ENCODE measurements at places on chromosomes 1 and 21.
A peak's percentile ranks its signal among the peaks of the same experiment; 100 is the strongest.

GRCh38 chr1:81689531-81689941 is 111.2 kb upstream of the ADGRL2 start:
- no peak for DNase-seq

DNA sequence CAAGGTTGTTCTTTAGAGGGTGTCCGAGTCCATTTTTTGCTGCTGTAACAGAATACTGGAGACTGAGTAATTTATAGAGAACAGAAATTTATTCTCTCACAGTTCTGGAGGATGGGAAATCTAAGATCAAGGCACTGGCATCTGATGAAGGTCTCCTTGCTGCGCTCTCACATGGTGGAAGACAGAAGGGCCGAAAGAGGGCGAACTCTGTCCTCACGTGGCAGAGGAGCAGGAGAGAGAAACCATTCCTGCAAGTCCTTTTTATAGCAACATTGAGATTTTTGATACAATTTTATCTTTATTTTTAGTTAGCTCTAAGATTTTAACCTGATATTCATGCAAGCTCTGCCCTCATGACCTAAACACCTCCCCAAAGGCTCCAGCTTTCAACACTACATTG is 48.3 kb downstream of the ATG4C start:
- no peak for DNase-seq

GRCh38 chr1:79663916-79664315 is 657.4 kb upstream of the ADGRL4 start:
- no peak for DNase-seq

DNA sequence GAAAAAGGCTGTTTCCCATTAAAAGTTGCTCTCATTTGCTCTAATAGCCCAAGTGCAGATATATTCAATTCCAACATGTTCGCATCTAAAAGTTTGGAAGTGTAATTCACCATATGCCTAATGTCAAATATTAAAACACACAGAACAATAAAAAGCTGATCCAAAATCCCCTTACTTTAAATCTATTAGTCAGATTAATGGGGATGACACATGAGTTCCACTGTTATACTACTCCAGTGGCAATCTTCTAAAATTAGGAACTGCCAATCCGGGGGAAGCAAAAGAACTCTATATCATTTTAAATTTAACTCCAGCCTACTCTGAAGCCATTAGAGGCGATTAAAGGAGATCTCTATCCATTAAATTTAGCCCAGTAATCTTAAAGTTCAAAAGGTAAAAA is 317.1 kb downstream of the NTNG1 start:
- DNase-seq = no peak

DNA sequence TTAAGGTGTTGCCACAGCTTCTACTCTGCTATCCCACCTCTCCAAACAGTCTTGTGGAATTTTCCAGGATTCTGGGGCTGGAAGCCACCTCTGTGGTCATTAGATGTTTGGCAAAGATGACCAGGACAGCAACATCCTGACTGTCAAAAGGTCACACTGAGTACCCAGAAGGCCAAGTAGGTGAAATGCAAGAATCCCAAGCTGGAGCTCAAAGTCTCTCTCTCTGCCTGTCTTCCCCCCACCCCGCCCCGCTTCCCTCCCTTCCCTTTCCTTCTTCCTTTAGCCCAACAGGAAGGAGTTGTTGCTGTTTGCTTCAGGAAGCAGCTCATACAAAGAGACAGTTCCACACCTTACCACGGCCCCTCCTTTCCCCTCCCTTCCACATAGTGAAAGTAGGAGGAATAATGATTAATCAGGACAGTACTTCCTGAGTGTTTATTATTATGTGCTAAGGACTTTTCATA is 75.6 kb upstream of the SLC2A1 start:
- DNase-seq = no peak

DNA sequence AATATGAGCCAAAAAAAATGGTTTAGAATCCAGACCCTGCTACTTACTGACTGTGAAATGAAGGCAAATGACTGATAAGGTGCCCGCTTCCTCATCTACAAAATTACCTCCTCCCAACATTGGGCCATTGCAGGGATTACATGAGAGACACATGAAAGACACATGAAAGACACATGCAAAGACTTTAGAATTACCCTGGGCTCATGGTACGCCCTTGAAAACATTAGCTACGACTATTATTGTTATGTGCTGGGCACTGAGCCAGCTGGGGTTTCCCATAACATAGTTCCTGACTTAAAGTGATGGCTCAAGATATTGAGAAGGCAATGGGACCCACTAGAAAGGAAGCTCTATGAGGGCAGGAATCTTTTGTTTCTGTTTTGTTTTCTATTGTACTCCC is 43.7 kb upstream of the KANK4 start:
- DNase-seq = no peak

DNA sequence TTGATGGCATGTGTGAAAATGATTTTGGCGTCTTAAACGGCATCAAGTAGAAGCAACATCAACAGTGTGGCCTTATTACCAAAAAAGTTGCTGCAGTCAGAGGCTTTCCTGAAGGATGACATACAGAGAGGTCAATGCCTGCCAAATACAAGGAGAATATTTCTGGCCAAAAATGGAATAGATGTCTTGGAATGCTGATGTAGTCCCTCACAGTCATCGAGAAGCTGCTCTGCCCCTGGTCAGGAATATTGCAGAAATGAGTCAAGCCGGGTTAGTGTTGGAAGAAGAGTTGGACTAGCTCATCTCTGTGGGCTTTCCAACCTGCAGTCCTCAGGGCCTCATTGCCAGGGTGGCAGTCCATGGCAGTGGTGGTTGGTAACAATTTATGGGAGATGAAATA is 42.1 kb downstream of the NOS1AP start:
- no peak for DNase-seq

DNA sequence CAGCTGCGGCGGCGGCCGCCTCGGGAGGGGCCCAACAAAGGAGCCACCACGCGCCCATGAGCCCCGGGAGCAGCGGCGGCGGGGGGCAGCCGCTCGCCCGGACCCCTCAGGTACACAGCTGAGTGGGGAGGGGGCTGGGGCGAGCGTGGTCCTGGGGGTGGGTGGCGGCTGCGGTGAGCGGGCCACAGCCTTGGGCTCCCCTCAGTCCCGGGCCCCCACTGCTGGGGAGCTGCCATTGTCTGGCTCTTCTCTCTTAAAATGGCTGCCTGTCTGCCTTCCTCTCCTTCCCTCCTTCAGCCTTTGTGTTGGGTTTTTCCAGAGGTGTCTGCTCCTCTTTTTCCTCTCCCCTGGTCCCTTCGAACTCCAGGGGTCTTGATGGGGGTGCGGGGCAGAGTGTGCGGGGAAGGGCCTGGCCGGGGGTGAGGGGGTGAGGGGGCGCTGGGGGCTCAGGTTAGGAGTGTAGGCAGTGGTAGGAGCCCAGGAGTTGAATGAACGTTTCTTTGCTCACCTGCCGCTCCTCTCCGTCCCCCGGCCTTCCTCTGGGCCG is 1.7 kb downstream of the ARID1A start:
- no peak for DNase-seq

- no peak for DNase-seq
Measured at GRCh38 chr1:1326075-1326605, 1.5 kb downstream of the CPTP start.

GRCh38 chr1:180387413-180387812 is 115.0 kb downstream of the ACBD6 start:
- DNase-seq = no peak

GRCh38 chr21:43618940-43619339 is 40.3 kb downstream of the HSF2BP start:
- no peak for DNase-seq

GRCh38 chr21:15291621-15292266 is 226.9 kb upstream of the NRIP1 start:
- no peak for DNase-seq

DNA sequence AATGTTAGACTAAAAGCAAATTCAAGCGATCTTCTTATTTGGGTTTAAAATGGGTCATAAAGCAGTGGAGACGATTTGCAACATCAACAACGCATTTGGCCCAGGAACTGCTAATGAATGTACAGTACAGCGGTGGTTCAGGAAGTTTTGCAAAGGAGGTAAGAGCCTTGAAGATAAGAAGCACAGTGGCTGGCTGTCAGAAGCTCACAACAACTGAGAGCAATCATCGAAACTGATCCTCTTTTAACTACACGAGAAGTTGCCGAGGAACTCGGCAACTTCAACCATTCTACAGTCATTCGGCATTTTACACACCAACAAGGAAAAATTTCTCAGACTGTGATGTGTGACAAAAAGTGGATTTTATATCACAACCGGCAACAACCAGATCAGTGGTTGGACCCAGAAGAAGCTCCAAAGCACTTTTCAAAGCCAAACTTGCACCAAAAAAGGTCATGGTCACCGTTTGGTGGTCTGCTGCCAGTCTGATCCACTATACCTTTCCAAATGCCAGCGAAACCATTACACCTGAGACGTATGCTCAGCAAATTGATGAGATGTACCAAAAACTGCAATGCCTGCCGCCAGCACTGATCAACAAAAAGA is 47.9 kb downstream of the ASH1L start:
- DNase-seq = no peak

DNA sequence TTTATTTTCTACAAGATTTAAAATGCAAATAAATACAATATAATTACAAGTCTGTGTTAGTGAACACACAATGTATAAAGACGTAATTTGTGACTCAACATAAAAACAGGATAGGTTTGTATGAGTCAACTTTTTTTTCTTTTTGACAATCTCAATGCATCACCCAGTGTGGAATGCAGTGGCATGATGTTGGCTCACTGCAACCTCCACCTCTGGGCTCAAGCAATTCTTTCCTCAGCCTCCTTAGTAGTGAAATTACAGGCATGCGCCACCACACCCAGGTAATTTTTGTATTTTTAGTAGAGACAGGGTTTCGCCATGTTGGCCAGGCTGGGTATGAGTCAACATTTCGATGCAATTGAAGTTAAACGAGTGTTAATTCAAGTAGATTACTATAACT is 5.9 kb upstream of the SPRR2E start:
- DNase-seq = no peak

GRCh38 chr1:240086726-240087125 is 5.0 kb upstream of the FMN2 start:
- DNase-seq = no peak

- DNase-seq = no peak
Measured at GRCh38 chr1:58515794-58516401, 30.6 kb downstream of the OMA1 start.

GRCh38 chr1:214660900-214661299 is 57.9 kb downstream of the CENPF start:
- no peak for DNase-seq

DNA sequence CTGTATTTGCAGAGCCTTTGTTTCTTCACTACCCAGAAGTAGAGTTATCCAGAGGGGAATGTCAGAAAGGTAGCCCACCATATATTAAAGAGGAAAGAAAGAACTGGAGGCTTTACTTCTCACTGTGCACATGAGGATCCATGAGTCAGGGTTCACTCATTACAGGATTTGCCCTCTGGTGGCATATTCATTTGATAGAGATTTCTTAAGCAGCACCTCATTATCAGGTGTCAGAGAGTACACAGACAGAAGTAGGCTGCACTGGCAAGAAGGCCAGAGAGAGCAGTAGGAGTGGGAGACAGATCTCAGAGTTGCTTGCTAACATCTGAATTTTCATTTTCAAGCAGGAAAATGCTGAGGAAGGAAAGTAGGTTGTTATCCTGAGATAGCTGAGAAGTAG is 123.8 kb downstream of the PIK3R3 start:
- no peak for DNase-seq

DNA sequence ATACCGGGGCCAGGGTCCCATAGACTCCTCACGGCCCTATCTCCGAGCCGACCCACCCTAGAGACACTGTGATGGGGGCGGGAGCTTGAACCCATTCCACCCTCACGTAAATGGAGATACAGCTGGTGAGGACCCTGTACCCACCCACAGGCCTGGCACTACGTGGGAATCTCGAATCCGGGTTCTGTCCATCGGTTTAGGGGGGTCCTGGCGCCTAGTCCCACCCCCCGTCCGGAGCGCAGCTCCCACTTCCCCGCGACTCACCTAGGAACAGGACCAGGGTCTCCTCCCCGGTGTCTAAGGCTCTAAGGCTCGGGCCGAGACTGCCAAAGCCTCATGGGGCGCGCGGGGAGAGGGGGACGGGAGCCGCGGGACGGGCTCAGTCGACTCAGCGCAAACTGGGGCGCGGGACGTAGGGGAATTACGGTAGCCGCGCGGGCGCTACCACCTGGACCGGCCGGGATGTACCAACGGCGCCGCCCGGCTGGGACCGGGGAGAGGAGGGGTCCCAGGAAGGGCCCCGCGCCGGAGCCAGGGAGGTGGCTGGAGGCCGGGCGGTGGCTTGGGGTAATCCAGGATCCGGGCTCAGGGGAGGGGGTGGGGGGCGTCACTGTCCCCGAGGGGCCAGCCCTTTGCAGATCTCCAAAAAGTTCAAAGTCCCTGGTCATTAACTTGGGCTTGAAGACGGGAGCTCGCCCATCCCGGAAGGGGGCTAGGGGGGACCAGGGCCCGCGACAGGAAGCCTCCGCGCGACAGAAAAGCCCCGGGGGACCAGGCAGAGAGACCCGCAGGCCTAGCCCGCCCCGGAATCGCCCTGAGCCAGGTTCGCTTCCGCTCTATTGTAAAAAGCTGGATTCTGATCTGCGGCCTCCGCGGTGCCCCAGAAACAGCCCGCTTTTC is 1.0 kb downstream of the PLEKHG5 start:
- peak; percentile 20 for DNase-seq

DNA sequence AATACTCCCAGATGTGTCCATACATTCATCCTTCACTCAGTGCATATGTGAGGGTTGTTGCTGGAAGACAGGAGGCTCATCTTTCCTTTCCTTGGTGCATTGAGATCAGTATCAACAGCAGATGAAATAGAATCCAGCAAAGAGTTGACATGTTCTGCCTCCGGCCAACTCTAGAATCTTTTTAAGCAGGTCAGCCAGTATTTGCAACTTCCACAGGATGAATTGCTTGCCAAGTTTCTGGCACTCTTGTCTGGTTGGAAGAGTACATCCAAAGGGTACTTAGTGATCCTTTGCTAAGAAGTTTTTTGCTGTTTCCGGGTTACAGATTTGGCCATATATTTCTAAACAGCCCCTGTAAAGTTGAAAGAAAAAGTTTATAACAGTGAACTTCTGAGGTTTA is 21.1 kb downstream of the SYNC start:
- no peak for DNase-seq

GRCh38 chr1:28208818-28209441 is 23.9 kb downstream of the DNAJC8 start:
- DNase-seq = no peak

GRCh38 chr1:209094384-209094783 is 489.1 kb upstream of the CAMK1G start:
- DNase-seq = no peak

- DNase-seq = no peak
Measured at GRCh38 chr21:44736291-44737004, 25.1 kb upstream of the TSPEAR start.

- DNase-seq = no peak
Measured at GRCh38 chr1:247998811-247999210, 14.6 kb upstream of the OR2L5 start.

DNA sequence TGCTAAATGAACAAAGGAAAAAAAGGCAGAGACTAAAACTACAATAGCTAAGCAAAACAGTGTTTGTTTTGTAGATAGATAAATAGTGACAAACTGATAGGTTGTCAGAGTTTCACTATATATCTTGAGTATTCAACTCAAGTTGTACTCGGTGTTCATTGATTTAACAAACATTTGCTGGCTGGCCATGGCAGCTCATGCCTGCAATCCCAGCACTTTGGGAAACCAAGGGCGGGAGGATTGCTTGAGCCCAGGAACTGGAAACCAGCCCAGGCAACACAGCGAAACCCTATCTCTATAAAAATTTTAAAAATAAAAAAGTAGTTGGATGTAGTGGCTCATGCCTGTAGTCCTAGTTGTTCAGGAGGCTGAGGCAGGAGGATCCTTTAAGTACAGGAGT is 17.3 kb downstream of the C1orf185 start:
- DNase-seq = no peak

GRCh38 chr1:226166341-226166740 is 20.2 kb downstream of the ACBD3 start:
- no peak for DNase-seq

- DNase-seq = no peak
Measured at GRCh38 chr1:3772715-3773571, at the start of gene SMIM1. Gene SMIM1 (plus strand): TSS chr1:3772749. CDS start chr1:3775374, 2,625 bp downstream.

All from activated T-helper 1 cell treated with Interleukin-2 at 50 U/mL for 16 hours (primary cell).